ENCODE measurements at places on chromosomes 6 and 20.

- no peak for DNase-seq
Observed at GRCh38 chr6:114739656-114740055, 396.8 kb upstream of the HS3ST5 start.

DNA sequence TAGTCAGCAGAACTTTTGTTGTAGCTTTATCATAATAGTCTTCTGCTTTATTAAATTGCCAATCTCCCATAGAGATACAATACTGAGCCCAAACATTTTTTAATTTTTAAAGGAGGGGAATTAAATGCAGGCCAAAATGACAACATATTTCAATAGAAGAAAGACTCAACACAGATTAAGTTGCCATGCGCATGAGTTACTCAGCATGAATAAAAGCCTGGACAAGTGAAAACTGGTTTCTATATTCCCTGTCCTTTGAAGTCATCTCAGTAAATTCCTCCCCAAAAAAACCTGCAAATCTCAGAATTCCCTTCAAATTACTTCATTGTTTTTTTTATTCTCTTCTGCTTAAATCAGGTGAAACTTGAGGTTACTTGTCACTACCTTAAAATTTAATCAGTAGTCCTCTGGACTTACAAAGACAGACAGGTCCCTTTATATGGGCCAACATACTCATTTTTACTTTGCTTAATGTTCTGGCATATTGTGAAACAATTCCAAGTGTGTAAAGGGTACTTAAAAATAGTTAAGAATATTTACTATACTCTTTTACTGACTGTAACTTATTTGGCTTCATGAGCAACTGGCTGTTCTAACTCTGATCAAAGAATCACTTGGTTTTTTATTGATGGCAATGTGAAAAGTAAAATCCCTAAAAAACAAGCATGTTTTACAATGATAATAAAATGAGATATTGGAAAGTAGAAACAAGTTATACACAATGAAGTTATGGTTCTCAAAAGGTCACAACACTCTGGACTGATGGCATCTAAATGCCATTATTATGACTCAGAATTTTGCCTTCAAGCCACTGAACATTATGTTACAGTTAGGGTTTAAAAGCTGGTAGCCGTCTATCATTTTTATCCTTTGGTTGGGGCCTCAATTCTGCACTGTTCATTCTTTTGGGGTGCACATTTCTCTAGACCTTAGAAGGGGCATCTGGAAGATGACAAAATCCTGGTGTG, 49.9 kb upstream of the COL21A1 start:
- DNase-seq: no peak

DNA sequence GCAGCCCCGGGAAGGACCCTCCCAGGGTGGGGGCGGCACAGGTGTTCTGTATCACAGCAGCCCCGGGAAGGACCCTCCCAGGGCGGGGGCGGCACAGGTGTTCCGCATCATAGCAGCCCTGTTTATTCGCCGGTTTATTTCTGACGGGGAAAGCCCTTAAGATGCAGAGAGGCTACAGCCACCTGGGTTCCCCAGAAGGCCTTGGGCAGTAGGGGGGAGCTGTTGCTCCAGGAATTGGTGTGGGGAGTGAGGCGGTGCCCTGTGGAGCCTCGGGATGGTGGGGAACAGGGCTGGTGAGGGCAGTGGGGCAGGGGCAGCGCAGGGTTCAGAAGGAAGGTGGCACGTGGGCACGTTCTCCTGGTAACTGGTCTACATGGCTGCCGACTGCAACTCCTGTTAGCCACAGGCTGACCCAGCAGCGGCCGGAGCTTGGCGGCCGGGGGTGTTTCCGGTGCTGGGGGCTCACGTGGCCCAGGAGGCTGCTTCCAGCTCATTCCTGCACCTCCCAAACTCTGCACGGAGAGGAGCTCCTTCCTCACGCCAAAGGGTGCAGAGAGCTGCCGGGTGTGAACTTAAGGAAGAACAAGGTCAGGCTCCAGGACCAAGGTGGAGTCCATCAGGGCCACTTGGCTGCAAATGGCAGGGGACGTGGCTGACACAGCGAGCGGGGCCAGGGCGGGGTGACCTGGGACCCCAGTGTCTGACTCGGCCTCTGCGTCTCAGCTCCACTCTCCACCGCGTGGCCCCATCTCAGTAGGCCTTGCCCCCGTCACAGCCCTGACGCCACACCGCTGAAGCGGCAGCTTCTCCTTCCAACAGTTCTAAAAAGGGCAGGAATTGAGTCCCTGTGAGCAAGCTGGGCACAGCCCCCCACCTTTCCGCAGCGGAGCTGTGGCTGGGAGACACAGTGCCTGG, 13.2 kb downstream of the SLCO4A1 start:
- no peak for DNase-seq

DNA sequence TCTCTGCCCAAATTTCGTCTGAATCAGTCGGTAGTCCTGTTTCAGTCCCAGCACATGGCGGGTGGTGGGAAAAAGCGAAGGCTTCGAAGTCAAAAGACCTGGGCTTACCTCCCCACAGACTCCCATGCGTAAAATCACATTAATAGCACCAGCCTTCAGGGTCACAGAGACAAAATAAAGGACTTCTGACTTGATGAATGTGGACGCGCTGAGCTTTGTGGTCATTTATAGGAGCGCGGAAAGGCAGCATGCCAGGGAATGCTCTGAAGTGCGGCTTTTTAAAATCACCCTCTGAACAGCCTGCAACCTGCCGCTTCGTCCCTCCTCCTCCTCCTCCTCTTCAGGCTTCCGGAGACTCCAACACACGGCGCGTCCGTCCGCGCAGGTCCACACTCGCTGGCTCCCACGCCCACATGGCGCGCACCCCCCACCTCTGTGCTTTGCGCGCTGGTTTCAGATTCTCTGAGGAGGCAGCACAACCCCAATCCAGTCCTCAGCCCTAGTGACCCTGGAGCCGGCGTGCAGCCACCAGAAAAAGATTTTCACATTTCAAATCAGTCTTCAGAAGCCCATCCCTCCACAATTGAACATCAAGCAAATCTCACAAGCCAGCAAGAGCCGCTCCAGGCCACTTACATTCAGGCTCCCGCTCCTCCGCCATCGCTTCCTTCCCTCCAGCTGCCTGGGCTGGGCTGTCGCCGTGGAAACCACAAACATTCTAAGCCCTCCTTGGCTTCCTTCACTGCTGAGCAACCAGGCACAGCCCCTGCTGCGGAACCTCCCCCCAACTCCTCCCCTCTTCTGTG, at the start of gene C6orf118:
Gene C6orf118 (minus strand): TSS at position 680 of the 806 bp plus-strand sequence. CDS start 19 bp downstream, at position 661.
- DNase-seq: peak; percentile 16

DNA sequence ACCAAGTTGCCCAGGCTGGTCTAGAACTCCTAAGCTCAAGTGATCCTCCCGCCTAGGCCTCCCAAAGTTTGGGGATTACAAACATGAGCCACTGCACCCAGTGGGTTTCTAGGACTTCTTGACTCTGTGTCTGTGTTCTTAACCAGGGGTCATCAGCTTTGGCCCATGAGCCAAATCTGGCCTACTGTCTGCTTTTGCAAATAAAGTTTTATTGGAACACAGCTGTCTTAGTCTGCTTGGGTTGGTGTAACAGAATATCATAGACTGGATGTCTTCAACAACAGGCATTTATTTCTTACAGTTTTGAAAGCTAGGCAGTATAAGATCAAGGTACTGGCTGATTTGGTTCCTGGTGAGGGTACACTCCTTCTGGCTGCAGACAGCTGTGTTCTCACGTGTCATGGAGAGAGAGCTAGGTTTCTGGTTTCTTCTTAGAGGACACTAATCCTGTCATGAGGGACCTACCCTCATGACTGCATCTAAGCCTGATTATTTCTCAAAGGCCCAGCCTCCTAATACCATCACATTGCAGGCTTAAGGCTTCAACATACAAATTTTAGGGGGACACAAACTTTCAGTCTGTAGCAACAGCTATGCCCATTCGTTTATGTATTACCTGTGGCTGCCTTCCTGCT, 23.3 kb downstream of the ARFGEF2 start:
- no peak for DNase-seq
